Tibial nerve (tissue), 4 donors: ENCODE measurements at places on chromosomes 12 and 14.

- H3K4me3 ChIP-seq = peak overlapping the region; percentile 8
- peak overlapping the region; percentile 49 for H3K27ac ChIP-seq
- no peaks in the 10 kb centered on the region for H3K27me3 ChIP-seq
- no peaks in the 10 kb centered on the region for H3K36me3 ChIP-seq
- no peaks in the 10 kb centered on the region for H3K4me1 ChIP-seq
Observed at GRCh38 chr12:29455087-29455486, 42.4 kb downstream of the OVCH1 start.

DNA sequence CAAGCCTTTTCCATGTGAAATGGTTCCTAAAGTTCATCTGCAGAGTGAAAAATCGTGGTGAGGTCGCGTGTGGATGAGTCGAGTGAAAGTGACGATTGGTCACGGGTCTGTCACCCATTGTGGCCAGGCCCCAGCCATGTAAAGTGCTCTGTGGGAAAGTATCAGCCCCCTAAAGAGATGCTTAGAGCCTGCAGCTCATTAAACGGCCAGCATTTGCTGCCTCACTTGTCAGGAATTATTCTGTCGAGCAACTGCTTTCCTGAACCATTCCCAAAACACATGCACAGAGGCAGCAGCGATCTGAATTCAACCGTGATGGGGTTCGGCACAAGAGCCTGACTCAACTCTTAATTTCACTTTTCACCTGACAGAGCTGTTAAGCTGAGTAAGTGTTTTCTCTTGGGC, 16.0 kb downstream of the DBX2 start:
- H3K36me3 ChIP-seq = no peaks in the 10 kb centered on the region
- H3K27ac ChIP-seq = no peak overlapping the region
- no peaks in the 10 kb centered on the region for H3K4me1 ChIP-seq
- H3K27me3 ChIP-seq = no peaks in the 10 kb centered on the region
- no peak for DNase-seq

DNA sequence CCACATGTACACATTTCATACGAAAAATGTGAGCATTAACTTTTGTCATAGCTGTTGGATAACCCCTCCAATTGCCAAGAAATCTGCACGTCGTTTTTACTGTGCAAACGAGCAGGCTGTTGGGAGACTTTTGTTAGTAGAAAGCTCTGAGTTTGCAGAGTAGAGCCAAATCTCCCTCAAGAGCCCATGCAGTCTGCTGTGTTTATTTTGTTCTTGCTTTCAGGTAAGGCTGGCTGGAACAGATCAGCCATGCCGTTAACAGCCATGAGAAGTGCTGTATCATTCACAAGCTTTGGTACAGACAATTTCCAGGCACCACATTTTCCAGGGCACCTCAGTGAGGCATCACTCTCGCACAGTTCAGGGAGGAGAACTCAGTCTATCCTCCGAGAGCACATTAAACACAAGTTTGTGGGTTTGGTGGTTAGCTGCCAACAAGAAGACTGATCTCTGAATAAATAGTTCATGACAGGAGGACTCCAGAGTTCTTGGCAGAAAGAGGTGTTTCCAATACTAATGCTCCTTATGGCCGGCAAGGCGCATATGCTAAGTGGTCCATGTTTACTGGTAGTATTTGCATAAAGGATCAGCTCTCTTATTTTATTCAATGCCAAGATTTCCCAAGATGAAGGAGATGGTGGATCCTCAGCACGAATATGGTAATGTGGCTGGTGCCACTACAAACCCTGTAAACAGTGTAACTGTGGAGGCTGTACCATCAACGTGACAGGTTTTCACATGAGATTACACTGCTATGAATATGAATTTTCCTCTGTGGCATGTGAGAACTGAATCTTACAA, 30.3 kb upstream of the PELI2 start:
- H3K4me1 ChIP-seq = no peaks in the 10 kb centered on the region
- no peak overlapping the region for H3K27ac ChIP-seq
- no peak for DNase-seq
- no peaks in the 10 kb centered on the region for H3K36me3 ChIP-seq

DNA sequence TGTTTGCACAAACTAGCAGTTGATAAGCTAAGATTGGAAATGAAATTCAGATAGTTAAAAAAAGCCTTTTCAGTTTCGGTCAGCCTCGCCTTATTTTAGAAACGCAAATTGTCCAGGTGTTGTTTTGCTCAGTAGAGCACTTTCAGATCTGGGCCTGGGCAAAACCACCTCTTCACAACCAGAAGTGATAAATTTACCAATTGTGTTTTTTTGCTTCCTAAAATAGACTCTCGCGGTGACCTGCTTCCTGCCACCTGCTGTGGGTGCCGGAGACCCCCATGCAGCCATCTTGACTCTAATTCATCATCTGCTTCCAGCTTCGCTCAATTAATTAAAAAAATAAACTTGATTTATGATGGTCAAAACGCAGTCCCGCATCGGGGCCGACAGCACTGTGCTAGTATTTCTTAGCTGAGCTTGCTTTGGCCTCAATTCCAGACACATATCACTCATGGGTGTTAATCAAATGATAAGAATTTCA, 335.6 kb downstream of the TMEM121 start:
- no peaks in the 10 kb centered on the region for H3K27me3 ChIP-seq
- no peaks in the 10 kb centered on the region for H3K36me3 ChIP-seq

DNA sequence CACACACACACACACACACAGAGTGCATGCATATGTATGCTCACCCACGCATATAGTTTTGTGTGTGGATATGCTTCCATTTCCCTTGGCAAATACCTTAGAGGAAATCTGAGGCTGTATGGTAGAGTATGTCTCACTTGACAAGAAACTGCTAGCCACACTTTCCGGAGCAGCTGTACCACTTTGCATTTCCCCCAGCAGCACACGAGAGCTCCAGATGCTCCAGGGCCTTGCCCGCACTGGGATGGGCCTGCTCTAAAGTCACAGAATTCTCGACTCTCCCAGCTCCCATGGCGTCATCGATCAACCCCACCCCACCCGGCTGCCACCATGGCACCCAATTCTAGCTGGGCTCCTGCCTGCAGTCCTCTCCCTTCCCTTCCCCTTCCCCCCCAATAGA, 21.9 kb downstream of the CLMN start:
- no peaks in the 10 kb centered on the region for H3K36me3 ChIP-seq
- H3K4me3 ChIP-seq = no peak overlapping the region
- H3K4me1 ChIP-seq = peaks cover 28% of the 10 kb centered on the region
- no peaks in the 10 kb centered on the region for H3K27me3 ChIP-seq
- no peak for DNase-seq

DNA sequence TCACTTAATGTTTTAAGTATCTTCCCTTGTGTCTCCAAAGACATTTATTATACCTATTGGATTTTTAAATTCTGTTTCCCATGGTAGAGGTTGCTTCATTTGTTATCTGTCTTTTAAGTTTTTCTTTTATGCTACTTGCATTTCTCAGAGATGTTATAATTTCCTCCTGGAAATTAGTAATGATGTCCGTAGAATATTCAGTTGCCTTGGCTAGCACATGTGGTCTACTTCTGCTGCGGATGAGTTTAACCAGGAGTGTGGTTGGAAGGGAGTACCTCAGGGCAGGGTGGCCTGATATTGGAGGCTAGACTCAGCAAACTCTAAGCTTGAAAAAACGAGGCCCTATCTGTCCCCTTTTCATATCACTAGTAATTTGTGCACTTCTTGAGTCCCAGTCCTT, 8.8 kb upstream of the EVL start:
- H3K27me3 ChIP-seq = no peaks in the 10 kb centered on the region
- H3K4me1 ChIP-seq = peaks cover 11% of the 10 kb centered on the region
- H3K36me3 ChIP-seq = no peaks in the 10 kb centered on the region
- no peak for DNase-seq
- H3K27ac ChIP-seq = no peak overlapping the region
- H3K4me3 ChIP-seq = no peak overlapping the region

DNA sequence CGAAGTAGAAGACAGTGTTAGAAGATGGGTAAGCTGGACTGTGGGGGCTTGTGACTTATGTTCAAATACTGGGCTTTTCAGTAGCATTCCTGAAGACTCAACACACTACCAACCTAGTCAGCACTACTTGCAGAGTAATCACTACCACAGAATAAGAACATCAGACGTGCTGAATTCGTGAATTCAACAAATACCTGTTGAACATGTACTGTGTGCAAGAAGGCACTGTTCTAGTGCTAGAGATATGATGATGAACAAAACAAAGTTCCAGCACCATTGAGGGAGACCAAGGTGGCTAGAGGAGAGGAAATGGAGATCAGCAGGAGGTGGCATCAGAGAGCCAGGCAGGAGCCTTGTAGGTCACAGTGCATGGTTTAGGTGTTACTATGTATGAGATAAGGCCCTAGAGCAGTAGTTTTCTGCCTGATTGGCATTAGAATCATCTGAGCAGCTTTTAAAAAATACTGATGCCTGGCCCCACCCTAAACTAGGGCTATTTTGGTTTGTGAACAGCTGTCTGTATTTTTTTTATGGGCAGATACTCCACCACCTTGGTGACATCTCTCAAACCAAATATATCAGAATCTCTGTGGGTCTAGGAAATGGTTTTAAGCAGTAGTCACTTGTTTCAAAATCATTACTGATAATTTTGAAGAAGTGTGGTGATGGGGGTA, 26.8 kb downstream of the FERMT2 start:
- H3K27me3 ChIP-seq = no peaks in the 10 kb centered on the region
- H3K4me3 ChIP-seq = no peak overlapping the region
- no peaks in the 10 kb centered on the region for H3K36me3 ChIP-seq
- peaks cover 19% of the 10 kb centered on the region for H3K4me1 ChIP-seq

GRCh38 chr14:21476523-21476924, 235 bp downstream of the RAB2B start:
- no peaks in the 10 kb centered on the region for H3K36me3 ChIP-seq
- no peaks in the 10 kb centered on the region for H3K4me1 ChIP-seq
- peak overlapping the region; percentile 67 for H3K4me3 ChIP-seq
- peak overlapping the region; percentile 93 for H3K27ac ChIP-seq

GRCh38 chr12:104340177-104340576, 36.6 kb downstream of the EID3 start:
- H3K4me3 ChIP-seq = no peak overlapping the region
- no peaks in the 10 kb centered on the region for H3K4me1 ChIP-seq
- H3K27ac ChIP-seq = no peak overlapping the region
- DNase-seq = no peak

DNA sequence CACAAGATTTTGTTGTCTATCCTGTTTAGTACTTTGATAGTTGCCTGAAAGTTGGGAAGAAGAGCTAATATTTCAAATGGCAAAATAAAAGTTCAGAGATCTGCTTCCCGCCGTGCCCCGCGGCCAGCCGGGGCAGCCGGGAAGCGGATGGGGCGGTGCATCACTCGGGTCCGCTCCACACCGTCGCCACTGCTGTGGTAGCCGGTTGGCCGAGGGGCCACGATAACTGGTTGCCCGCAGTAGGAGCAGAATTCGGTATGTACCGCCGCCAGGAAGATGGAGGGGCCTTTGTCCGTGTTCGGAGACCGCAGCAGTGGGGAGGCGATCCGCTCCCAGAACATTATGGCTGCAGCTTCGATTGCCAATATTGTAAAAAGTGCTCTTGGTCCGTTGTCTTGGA, 427.2 kb upstream of the PDE3A start:
- DNase-seq = no peak
- no peaks in the 10 kb centered on the region for H3K36me3 ChIP-seq
- H3K27ac ChIP-seq = no peak overlapping the region
- no peaks in the 10 kb centered on the region for H3K4me1 ChIP-seq
- no peaks in the 10 kb centered on the region for H3K27me3 ChIP-seq
- no peak overlapping the region for H3K4me3 ChIP-seq

DNA sequence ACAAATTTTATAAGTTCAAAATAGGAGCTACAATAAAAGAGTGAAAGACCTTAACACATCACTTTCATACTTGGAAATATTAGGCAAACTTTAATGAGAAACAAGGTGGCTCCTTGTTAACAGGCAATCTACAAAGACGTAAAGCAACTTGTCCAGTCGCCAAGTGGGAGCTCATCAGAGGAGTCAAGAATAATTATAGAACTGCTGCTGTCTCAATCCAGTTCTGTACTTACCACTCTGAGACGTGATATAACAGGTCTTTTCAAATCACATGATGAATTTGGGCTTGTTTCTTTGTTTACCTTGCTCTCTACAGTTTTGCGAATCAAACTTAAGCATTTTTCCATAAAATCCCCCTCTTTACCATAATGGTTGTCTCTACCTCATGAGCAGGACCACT, 3.6 kb downstream of the YBX3 start:
- H3K27ac ChIP-seq = peak overlapping the region; percentile 99
- H3K4me3 ChIP-seq = no peak overlapping the region
- H3K4me1 ChIP-seq = peaks cover 35% of the 10 kb centered on the region
- H3K27me3 ChIP-seq = no peaks in the 10 kb centered on the region
